BE2C (cell line): ENCODE measurements at places on chromosomes 4 and X.

DNA sequence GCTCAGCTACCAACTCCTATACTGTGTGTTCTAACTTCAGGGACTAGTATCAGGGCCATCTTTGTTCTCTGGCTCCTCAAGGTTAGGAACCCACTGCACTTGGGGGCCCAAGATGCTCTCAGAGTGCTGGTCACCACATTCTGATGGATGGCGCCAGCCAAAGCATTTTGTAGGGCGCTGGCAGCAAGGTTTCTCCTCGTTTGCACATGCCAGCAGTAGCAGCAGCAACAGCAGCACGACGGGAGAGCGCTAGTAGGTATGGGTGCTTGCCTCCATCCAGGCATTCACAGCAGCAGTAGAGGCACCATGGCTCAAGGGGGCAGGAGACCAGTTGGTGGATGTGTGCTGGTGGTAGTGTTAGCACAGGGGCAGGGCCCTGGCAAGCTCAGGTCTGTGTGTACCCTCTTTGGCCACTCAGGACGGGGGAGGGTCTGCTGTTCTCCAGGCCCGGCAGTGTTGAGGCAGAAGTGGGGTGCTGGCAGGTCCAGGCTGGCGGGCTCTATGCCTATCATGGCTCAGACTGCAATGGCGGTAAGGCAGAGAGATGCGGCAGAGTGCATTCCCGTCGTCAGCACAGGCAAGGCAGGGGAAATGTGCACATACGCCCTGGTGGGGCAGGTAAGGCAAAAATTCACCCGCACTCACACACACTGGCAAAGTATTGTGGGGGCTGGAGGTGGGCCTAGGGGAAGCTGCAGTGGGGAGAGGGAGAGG, 56.6 kb downstream of the SERPINA7 start:
- DNase-seq, result no peak

GRCh38 chr4:6049985-6050384, 31.8 kb upstream of the C4orf50 start:
- no peak for DNase-seq

DNA sequence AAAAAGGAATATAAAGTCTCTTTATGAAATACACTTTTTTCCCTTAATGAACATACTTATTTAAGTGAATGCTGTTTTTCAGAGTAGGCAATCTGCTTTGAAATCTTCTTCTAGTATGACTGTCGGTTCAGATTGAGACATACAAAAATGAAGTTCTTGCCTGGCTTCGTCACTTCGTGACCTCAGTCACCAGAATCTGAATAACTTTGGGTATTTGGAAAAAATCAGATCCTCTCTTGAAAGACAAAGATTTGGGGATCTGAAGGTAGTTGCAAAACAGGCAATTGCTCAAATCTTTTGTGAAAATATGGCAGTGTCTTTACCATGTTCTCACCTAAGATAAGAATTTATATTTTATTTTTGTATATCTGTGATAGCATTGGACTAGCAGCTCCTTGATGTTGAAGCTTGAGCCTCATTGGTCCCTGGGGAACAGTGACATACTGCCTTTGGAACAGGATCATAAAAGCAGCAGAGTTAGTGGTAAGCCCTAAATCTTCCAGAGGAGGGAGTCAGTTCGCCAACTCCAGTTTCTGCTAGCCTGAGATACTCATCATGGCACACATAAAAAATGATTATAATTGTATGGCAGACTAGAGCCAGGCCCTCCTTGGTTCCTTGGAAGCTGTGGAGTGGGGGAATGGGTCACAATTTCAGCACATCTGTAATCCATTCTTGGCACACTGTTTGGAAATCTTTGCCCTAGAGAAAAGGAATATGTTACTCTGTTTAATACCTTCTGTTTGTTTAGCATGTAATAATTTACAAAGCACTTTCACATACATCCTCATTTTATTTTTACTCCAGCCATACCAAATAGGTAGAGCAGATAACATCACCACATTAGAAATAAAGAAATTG, 5.0 kb downstream of the ARFIP1 start:
- peak; percentile 75 for DNase-seq

DNA sequence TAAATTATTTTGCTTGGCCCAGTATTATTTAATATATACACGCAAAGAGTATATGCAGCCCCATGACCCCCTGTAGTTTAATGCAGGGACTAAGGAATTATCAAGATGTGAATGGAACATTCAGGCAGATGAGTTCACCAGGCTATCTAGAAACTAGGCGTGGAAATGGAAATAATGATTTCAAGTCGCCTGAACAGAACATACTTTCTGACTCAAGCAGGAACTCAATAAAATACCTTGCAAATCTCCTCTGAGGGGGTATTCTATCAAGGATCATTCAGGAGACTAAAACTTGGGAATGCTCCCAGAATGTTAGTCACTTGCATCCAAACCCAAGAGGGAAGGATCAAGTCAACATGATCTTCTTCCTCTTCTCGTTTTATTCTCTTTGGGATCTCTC, 59.6 kb upstream of the RASSF6 start:
- DNase-seq, result no peak

DNA sequence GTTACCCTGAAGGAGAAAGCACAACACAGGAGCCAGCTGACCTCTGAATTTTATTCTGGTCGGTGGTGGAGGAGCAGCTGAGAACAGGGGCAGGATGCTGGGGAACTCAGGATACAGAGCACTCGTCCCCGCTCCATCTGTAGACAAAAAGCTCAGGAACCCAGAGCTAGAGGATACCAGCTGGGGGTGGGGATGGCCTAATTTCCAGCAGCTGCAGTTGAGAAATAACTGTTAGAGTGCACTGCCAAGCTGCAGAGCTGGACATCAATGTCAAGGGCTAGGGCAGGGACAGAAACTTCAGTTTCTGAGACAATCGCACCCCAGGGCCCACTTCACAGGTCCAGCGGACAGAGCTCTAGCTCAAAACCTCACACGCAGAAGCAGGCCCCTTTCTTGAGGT, 122.1 kb upstream of the GUCY1A1 start:
- DNase-seq, result no peak

- DNase-seq, result no peak
Measured at GRCh38 chr4:184064877-184065276, 152.8 kb downstream of the ENPP6 start.

GRCh38 chrX:30215357-30215843, at the start of gene MAGEB2:
TSS of gene MAGEB2 (plus strand) at chrX:30215563. CDS start at chrX:30218581, 3,018 bp downstream.
- DNase-seq, result peak; percentile 3

DNA sequence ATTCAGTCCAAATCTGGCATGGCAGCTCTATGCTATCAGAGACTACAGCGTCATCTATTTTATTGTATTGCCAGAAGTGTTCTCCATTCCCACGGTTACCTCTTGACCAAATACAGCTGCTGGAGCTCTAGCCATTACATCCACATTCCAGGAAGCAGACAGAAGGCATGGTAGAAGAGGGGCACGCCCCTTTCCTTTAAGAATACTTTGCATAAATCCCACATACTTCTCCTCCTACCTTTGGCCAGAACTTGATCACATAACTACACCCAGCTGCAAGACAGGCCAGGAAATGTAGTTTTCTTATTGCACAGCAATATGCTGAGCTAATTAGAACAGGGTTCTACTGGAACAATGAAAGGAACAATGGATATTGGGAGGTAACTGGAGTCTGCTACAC, 14.9 kb downstream of the SLC9A7 start:
- no peak for DNase-seq

DNA sequence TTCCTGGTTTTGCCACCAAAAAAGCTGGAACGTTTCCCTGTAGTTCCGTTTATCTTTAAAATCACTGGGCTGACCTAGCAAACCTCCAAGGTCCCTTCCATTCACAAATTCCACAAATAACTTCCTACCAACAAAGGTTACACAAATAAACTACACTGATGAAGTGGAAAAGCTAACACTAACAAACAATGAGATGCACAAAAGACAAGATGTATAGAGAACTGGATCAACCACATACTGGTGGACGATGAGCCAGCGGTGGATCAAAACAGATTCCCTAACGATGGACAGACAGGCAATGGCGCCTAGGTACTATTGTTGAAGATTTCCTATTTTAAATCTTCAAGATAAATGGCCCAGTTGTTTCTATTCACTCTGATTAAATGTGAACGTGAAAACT, 15.5 kb downstream of the AFAP1 start:
- no peak for DNase-seq

- DNase-seq, result no peak
Measured at GRCh38 chrX:75273483-75273882, 402 bp upstream of the UPRT start.

DNA sequence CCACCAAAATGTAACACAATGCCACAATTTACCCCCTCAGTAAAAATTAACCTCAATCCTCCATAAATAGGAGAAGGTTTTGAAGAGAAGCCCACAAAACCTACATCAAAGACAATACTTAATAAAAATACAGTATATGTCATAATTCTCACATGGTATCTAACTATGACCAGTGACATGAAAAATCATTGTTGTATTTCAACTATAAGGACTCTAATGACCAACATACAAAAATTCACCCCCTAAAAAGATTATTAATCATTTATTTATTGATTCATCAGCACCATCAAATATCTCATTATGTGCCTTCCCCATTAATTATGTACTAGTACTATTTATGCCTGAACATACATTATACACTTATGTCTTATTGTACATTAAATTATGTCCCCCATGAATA, 77.1 kb upstream of the ZMAT1 start:
- no peak for DNase-seq

- DNase-seq, result no peak
Measured at GRCh38 chrX:95057341-95057740, 1383.3 kb downstream of the FAM133A start.

DNA sequence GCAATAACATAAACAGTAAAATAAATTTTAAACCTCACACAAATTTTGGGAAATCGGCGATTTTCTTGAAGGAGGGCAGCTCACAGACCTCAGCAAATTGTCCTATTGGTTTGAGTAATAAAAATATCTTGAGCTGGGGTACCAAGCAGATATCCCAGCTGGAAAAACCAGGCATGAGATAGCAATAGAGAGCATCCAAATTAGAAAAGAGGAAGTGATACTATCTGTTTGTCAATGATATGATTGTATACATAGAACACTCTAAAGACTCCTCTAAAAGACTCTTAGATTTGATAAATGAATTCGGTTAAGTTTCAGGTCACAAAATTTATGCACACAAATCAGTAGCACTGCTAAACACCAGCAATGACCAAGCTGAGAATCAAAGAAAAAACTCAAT, 90.5 kb upstream of the ACTRT1 start:
- DNase-seq, result no peak

GRCh38 chr4:10457255-10457801, at the start of gene ZNF518B:
TSS of gene ZNF518B (minus strand) at chr4:10457426. CDS start at chr4:10446328, 11,098 bp downstream.
- DNase-seq, result peak; percentile 65

GRCh38 chr4:33357121-33357520, 2637.0 kb downstream of the PCDH7 start:
- DNase-seq, result no peak

DNA sequence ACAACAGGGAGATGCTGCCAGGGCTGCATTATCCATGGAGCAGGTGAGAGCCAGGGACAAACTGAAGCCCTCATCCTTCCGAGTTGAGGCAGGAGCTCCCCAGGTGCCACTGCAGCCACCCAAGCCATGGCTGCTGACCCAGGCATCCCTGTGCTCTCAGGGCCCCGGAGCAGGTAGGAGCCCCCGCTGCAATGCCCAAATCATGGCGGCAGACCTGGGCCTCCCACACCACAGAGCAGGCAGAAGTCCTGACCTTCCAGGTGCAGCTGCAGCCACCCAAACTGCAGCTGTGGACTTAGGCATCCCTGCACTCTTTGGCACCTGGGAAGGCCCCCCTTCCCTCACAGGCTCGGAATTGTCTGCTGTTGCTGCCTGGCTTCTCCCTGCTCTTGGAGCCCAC, 443.6 kb downstream of the ARAP2 start:
- DNase-seq, result no peak

DNA sequence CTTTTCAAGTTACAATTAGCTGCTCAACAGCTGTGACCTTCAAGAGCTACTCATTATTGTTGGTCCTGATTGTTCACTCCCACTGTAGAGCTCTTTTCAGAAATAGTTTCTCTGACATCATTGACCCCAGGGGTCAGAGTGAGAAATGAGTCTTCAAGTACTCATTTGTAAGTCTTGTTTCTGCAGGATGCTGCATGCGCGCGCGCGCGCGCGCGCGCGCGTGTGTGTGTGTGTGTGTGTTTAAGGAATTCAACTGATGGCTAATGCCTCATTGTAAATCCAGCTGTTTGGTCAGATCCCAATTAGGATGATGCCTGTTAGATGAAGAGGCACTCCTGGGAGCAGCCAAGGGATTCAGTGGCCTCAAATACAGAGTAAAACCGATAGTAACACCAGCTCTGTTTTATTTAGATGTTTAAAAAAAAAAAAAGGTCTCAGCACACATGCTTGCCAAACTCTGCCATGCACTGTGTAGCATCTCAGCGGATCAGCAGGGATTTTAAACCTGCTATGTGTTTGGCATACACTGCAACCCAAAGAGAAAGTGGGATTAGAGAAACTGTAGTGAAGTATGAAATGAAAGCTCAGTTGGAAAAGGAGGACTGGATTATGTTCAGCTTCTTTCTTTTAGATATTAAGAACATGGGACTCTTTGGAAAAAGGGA, 332.3 kb downstream of the ADGRL3 start:
- DNase-seq, result no peak

DNA sequence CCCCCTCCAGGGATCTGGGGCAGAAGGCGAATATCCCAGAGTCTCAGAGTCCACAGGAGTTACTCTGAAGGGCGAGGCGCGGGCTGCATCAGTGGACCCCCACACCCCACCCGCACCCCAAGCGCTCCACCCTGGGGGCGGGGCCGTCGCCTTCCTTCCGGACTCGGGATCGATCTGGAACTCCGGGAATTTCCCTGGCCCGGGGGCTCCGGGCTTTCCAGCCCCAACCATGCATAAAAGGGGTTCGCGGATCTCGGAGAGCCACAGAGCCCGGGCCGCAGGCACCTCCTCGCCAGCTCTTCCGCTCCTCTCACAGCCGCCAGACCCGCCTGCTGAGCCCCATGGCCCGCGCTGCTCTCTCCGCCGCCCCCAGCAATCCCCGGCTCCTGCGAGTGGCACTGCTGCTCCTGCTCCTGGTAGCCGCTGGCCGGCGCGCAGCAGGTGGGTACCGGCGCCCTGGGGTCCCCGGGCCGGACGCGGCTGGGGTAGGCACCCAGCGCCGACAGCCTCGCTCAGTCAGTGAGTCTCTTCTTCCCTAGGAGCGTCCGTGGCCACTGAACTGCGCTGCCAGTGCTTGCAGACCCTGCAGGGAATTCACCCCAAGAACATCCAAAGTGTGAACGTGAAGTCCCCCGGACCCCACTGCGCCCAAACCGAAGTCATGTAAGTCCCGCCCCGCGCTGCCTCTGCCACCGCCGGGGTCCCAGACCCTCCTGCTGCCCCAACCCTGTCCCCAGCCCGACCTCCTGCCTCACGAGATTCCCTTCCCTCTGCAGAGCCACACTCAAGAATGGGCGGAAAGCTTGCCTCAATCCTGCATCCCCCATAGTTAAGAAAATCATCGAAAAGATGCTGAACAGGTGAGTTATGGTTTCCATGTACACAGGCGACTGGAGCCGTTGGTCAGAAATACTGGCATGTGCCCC, at the start of gene CXCL1:
Gene CXCL1, plus strand, starts transcription at position 264 of the 926 bp plus-strand sequence. Its CDS starts 78 bp downstream, at position 342.
- DNase-seq, result no peak

GRCh38 chrX:109830704-109831206, 97.7 kb upstream of the ACSL4 start:
- DNase-seq, result no peak

GRCh38 chr4:13533670-13534343, 10.5 kb downstream of the NKX3-2 start:
- no peak for DNase-seq
